ENCODE measurements at places on chromosomes 5 and 9.

GRCh38 chr5:150021491-150022157 lies 21.1 kb downstream of the HMGXB3 start:
- DNase-seq = no peak

GRCh38 chr5:139272471-139273321 lies 20.8 kb upstream of the MATR3 start:
- DNase-seq = no peak

DNA sequence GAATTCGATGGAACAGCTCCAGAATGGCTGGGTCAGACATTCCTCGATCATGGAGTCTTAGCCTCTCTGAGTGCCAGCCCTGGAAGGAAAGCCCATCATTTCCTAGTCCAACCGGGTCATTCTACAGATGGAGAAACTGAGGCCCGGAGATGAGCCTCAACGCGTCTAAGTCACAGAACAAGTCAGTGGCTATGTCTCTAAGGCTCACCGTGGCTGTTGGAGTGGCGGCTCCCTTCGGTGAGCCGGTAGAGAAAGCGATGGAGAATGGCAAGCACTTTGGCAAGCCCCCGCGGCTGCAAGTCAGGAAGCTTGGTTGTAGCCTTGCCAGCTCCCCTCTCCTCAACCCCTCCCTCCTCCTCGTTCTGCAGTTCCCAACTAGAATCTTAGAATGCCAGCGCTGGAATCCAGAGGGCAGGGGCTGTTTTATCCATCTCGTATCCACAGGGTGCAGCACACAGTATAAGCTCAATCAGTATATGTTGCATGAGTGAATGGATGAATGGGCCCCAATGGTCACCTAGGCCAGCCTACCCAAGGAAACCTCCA lies 438 bp upstream of the ARSI start:
- no peak for DNase-seq

- no peak for DNase-seq
These were observed 176.1 kb downstream of the MLLT3 start for GRCh38 chr9:20446248-20446647.

DNA sequence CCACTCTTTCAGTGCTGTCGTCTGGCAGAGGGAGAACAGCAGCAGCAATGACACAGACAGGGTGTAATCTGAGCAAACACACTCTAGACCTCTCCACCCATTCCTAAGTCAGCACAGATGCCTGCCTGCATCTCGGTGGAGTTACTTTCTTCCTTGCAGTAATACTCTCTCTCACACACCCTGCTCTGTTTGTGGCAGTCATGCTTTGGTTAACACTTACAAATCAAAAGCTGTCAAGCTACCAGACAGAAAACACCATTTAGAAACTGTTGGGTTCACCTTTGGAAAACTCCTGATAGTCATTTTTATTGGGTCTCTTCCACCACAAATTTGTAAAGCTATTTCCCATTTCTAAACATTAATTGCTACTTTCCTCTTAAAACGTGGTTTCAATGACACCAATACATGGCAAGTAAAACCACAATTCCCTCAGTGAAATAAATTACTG lies 27.3 kb downstream of the LHFPL2 start:
- DNase-seq = no peak

- no peak for DNase-seq
These were observed 259.3 kb downstream of the ROR2 start for GRCh38 chr9:91690540-91691249.

GRCh38 chr9:134644725-134645606 lies 3.4 kb downstream of the COL5A1 start:
- DNase-seq = no peak

- DNase-seq = no peak
These were observed 109.9 kb upstream of the RUSC2 start for GRCh38 chr9:35380039-35380438.

- DNase-seq = no peak
These were observed 2.4 kb downstream of the SLC36A1 start for GRCh38 chr5:151449839-151450238.

DNA sequence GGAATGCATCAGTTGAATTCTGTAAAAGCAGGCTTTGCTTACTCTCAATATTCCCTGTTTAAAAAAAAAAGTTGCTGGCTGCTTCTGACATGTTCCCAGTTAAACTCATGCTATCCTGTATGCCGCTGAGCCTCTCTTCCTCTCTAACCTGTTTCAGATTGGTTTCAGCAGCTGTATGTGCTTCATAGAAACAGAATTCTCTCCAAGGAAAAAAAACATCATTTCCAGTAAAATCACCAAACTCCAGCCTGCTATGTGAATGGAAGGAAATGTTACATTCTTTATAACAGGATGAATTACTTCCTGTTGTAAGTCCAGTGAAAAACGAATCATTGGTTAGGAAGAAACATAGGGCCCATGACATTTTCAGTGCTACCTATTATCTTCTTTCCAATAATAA lies 25.7 kb upstream of the KCNV2 start:
- DNase-seq = no peak

DNA sequence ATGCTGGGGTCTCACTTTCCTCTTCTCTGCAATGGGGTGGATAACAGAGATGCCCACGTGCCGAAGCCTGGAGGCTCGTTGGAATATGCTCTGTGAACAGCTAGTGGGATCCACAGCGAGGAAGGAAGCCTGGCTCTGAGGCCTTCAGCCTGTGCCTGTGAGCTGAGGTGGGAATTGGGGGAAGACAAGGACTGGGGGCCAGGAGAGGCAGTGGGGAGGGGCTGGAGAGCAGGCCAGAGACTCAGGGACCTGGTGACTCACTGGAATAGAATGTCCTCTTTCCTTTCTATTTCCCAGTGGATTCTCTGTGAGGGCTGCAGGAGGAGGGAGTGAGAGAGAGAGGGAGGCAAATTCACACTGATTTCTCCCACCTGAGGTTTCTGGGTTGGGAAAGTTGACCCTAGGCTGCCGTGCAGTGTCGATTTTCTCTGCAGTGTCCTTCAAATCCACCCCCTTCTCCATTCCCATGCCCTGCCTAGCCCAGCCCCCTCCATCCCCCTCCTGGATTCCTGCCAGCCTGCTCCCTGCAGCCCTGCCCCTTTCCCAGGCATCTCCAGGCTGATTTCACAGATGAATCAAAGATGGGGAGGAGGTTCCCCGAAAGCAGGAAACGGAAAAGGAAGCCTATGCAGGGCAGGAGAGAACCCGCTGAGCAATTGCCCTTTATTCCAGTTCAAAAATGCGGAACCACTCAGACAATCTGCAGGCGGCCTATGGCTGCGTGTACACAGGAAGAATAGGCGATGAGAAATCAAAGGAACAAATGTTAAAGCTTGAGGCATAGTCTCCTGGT lies 1.4 kb upstream of the SPAAR start:
- DNase-seq = no peak

DNA sequence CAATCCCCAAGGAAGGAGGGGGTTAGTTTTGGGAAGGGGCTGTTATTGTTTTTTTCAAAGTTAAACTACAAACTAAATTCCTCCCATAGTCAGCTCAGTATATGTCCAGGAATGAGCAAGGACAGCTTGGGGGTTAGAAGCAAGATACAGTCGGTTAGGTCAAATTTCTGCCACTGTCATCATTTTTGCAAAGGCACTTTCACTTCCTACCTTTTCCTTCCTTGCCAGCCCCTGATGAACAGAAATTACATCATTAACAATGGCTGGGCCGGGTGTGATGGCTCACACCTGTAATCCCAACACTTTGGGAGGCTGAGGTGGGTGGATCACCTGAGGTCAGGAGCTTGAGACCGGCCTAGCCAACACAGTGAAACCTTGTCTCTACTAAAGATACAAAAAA lies 51.5 kb upstream of the HRH2 start:
- no peak for DNase-seq

GRCh38 chr9:128149001-128149701 lies at the start of gene LCN2:
Gene LCN2 (plus strand): TSS chr9:128149453. CDS start chr9:128149526, 73 bp downstream.
- no peak for DNase-seq

GRCh38 chr5:176342158-176342483 lies 19.4 kb downstream of the KIAA1191 start:
- DNase-seq = no peak

DNA sequence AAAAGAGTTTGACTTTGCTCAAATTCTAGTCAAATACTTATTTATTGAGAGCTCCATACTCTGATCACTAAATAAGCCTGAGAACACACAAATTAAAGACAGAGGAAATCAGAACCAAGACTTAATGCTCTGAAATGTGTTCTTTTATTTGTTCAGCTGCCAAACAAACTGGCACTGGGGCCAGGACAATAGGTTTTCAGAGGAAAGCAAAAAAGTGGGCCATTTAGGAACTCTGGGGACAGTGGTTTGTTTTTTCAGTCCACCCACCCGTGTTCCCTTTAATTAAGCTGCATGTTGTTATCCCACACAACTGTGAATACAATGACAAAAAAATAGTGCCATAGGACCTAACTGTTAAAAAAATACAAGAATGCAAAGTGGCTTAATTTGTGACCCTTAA lies 95.4 kb upstream of the RETREG1 start:
- DNase-seq = no peak

GRCh38 chr5:146016764-146017484 lies 80.5 kb downstream of the SH3RF2 start:
- DNase-seq = no peak

GRCh38 chr9:36759141-36759540 lies 186.4 kb downstream of the MELK start:
- no peak for DNase-seq

DNA sequence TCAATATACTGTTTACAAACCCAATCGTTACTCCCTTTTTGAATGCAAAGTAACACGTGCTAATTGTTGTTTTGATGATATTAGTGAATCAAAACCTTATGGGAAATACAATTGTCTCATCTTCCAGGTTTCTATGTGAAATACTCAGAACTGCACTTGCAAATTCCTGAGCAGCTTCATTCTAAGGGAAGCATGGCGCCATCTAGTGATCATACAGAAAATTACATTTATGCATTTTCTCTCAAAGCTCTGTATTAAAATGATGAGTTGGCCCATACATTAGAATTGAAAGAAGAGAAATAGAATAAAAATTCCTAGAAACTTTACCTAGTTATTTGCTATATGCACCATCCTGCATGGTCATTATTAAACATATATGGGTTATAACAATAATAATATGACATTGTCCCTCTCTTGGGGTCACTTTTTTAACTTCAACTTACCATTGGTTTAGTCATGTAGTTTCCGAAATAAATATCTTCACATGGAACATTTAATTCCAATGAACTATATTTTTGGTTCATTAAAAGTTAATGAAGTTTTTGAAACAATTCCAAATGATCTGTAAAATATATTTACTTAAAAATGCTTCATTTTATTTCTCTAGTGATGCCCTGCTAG lies 220.0 kb downstream of the PDE4D start:
- DNase-seq = no peak

Data from stimulated activated CD4-positive, alpha-beta T cell treated with anti-CD3 and anti-CD28 coated beads, Interleukin-4, amount 100 ng/mL, for 1 hour (primary cell).